ENCODE measurements at places on chromosomes 11 and 22.

- no peak for DNase-seq
These were observed 1.7 kb upstream of the SESN3 start for GRCh38 chr11:95232666-95233065.

DNA sequence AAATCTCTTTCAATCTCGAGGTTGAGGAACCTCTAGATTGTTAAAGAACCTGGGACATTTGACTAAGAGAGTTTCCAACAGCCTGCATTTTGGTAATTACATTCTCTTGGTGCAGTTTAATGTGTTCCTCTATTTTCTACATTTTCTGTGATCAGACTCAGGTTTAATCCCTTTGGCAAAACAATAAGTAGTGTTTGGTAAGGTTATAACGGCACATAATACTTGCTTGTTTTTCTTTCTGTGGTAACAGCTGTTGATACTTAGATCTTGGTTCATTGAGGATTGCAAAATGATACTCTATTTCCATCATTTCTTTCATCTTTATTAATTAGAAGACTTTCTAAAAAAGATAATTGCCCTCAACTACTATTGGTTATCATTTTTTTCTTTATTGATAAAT, 271.3 kb downstream of the SBF2 start:
- no peak for DNase-seq

DNA sequence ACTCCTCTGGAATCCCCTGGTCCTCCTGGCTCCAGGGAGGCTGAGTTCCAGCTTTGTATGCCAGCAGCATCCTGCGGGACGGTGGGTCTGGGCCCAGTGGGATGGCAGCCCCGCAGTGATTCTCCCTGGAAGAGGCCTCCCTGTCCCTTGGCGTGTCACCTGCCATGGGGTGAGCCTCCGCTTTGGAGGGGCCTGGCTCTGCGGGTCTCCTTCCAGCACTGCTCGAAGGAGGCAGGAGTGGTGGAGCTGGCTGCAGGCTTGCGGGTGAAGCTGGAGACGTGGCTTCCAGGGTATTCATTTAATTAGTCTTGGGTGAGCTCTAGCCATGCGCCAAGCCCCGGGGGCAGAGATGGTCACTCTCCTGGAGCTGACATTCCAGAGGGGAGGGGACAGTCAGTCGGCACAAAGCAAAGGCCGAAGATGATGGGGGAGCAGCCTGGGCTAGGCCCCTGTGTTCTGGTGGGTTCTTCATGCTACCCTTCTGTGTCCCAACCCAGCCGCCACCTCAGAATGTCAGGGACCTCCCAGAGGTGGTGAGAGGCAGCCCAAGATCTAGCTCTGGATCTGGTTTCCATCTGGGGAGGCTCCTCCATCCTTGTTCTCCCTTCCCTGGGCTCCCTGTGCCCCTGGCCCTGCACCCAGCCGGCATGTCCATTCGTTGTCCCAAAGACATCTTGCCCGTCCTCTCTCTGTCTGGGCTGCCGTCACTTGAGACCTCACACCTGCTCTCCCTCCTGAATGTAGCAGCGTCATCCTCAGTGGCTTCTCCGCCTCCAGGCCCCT, 1332.5 kb downstream of the BRD1 start:
- DNase-seq: no peak

DNA sequence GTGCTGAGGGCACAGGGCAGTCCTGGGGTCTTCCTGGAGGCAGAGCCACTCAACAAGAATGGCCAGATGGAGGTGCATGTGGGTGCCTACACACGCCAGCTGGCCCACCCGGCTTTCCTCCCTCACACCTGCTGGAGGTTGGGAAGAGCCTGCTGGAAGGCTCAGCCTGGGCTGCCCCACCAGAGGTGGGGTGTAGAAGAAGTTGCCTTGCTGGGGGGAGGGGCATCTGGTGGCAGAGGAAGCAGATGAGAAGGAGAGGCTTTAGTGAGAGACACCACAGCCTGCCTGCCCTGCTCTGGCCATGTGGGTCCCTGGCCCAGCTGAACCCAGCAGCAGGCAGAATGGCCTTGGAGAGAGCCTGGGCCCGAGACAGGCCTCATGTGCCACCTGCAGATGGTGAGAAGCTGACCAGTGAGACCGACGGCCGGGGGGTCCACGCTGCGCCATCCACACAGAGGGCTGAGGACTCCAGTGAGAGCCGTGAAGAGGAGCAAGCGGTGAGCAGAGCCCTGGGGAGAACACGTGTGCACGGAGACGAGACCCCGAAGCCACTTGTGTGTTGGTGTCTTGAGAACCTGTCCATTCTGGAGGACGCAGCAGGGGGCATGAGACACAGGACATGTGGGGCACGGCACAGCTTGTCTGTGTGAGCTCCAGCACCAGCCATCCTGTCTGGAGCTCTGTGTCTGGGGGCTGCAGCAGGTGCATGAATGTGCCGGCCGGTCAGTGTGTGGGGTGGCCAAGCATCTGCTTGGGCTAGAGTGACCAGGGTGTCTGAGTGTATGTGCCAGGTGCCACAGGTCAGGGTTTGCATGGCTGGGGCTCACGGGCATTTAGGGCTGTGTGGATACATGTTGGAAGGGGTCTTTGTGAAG, 2.7 kb downstream of the B4GALNT4 start:
- DNase-seq: no peak

DNA sequence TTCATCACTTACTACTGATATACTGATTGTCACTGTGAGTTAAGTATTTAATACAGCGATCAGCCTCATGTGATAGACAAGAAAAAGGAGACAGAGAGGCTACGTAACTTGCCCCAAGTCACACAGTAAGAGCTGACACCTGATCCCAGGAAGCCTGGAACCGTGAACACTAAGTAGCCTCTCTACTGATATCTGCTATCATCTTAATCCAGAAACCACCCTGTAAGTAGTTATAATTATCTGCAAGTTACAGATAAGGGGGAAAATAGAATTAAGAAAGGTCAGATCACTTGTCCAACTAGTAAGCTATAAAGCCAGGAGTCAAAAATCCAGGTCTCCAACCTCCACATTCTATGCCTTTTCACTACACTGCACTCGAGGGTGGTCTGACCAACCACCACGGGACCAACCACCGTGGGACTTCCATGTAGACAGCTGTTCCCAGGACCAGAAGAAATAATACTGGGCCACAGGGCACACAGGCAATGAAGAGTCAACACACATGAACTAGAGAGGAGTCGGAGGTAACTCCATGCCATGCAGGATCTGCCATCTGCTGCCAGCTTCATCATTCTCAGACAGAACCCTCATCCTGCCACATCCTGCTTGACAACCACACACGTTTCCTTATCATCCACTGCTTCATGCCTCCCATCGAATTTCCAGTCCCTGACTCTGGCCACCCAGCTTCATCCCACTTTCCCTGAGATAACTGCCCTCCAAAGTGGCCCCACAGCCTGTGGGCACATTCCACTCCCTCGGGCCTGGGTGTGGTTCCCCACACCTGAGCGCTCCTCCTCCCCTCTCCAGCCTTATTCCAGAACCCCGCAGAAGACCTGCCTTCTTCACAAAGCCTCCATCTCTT, 58.6 kb downstream of the MICAL3 start:
- DNase-seq: no peak

DNA sequence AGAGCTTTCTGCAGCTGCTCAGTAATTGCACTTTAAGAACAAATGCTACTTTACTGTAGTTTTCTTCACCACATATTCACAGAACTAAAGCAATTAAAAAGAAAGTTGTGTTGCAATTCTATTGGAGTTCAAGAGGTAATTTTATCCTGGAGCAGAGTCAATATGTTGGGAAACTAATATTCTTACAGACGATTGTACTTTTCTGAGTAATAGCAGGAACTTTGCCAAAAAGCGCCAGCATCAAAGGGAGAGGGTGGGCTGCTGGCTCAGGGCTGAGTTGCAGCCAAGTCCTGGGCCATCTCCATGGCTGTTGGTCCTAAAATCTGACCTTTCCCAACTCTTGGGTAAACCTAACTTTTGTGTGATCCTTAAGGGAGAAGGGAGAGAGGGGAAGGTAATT, 73.6 kb upstream of the MYO18B start:
- no peak for DNase-seq

DNA sequence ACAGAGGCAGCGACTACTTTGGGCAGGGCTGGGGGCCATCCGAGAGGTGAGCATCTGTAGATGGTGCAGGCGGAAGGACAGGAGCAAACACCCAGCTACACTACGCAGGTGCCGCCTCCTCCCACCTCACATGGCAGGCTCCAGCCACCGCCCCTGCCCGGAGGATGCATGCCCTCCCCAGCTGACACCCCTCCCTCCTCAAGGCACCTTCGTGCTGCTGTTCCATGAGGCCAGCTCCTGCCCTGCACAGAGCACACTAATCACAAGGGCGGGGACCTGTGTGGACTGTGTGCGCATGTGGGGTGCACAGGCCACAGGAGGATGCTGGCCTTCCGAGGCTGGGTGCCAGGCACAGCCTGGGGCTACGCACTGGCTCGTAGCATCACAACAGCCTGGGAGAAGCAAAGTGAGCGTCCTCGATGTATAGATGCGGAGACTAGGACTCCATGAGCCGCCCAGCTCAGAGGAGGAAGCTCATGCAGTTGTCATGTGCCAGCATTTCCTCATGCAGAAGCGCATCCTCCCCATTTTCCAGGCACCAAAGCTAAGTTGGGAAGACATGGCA, 32.8 kb upstream of the HMOX1 start:
- DNase-seq: no peak

- DNase-seq: no peak
These were observed 200.7 kb downstream of the MSANTD4 start for GRCh38 chr11:105821372-105821771.

DNA sequence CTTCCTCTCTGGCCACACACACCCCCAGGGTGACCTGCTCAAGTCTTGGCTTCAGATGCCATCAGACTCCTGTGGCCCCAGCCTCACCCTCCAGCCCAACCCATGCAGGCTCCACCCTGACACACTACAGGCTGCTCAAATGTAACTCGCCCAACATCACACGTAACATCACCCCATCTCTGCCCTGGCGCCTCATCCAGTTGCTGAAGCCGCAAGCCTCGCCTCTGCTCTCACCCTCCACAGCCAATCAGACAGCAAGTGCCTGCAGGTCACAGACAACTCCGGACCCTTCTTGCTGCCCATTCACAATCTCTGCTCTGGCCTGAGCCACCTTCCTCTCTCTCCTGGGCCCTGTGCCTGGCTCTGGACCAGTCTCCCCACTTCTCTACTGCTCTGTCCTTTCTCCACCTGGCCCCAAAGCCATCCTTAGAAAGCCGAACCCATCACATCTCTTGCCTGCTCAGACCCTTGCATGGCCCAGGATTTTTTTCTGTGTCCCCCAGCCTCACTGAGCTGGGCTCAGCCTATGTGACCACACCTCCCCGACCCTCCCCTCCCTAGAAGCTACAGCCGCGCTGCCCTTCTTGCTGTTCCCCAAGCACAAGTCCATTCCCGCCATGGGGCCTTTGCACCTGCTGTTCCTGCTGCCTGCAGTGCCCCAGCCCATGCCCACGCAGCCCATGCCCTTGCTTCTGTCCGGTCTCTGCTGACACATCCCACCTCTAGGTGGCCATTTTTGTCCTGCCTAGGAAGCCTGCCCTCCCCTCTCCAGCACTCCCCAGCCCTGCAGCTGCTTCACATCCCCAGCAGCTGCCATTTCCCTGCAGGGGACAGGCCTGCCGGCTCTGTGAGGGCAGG, 333.9 kb downstream of the CTTN start:
- no peak for DNase-seq

GRCh38 chr22:23580576-23581259, 628 bp upstream of the IGLL1 start:
- no peak for DNase-seq

GRCh38 chr11:36465449-36466163, 44.5 kb downstream of the TRAF6 start:
- DNase-seq: no peak

GRCh38 chr11:134878785-134879184, 466.7 kb upstream of the B3GAT1 start:
- no peak for DNase-seq

GRCh38 chr11:59728154-59728553, 14.5 kb upstream of the OR10V1 start:
- DNase-seq: no peak

DNA sequence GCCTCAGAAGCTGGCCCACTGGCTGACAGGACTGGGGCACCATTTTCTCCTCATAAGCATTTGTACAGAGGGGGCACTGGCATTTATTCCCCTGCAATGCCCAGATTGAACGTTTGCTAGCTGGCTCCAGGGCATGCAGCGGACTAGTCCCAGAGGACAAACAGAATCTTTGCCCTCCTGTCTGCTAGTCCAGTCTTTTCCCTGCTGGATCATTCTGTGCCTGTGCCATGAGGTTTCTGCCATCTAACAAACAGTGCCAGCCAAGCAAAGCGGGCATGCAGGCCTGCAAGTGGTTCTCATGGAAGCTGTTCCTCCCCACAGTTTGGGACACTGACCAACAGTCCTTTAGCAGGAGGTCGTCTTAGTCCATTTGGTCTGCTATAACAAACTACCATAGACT, 53.4 kb downstream of the KCNJ1 start:
- DNase-seq: no peak

DNA sequence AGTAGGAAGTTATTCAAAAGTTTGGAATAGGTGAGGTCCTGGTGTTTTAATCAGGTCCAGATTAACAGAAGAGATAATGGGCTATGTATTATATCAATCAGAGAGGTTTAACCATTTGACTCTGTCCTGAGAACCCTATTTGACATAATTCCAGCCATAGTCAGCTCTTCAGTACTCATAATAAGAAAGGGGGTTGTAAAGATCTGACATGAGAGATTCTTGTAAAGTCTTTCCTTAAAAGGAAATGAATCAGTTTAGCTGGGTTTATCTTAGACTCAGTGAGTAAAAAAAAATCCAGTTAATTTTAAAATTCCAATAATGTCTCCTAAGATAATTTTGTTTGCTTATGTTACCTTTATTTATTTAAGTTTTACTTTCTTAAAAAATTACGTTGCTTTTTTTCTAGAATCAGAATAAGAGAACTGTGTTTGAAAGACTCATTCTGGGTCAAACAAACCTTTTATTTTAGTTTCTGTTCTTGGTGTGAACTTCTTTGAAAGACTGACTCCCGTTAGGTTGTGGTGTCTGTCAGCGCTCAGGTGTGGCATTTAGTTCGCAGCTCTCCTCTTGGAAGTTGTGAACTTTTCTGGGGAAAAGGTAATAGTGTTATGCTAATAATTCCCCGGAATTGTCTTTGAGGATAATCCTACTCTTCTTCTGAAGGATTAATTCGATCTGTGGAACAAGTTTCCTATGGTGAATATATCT, 20.5 kb downstream of the NUCB2 start:
- DNase-seq: no peak

GRCh38 chr11:114291381-114291780, 4.8 kb upstream of the NNMT start:
- DNase-seq: no peak

DNA sequence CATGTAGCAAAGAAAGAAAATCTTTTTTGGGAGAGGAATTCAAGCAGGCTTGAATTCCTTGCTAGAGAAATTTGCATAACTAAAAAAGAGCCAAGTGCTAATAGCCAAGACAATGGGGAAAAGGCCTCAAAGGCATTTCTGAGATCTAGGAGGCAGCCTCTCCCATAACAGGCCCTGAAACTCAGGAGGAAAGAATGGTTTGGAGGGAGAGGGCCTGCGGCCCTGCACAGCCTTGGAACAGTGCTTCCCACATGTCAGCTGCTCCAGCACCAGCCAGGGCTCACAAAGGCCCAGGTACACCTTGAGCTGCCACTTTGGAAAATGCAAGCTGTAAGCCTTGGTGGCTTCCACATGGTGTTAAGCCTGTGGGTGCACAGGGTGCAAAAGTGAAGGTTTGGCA, 55.5 kb upstream of the TSPAN18 start:
- no peak for DNase-seq

GRCh38 chr11:61816736-61817455, at the start of gene FADS1:
TSS of gene FADS1 (minus strand) at chr11:61817003. CDS start at chr11:61816929, 74 bp downstream.
- peak; percentile 75 for DNase-seq
